Endodermal cell (in vitro differentiated cells): ENCODE measurements at places on chromosomes 3 and 15.
A peak's percentile ranks its signal among the peaks of the same experiment; 100 is the strongest.

- DNase-seq, result peak; percentile 86
These were observed 26.2 kb downstream of the MAP4 start for GRCh38 chr3:47989981-47990440.

GRCh38 chr3:170154084-170154483, 27.4 kb downstream of the PHC3 start:
- no peak for DNase-seq

DNA sequence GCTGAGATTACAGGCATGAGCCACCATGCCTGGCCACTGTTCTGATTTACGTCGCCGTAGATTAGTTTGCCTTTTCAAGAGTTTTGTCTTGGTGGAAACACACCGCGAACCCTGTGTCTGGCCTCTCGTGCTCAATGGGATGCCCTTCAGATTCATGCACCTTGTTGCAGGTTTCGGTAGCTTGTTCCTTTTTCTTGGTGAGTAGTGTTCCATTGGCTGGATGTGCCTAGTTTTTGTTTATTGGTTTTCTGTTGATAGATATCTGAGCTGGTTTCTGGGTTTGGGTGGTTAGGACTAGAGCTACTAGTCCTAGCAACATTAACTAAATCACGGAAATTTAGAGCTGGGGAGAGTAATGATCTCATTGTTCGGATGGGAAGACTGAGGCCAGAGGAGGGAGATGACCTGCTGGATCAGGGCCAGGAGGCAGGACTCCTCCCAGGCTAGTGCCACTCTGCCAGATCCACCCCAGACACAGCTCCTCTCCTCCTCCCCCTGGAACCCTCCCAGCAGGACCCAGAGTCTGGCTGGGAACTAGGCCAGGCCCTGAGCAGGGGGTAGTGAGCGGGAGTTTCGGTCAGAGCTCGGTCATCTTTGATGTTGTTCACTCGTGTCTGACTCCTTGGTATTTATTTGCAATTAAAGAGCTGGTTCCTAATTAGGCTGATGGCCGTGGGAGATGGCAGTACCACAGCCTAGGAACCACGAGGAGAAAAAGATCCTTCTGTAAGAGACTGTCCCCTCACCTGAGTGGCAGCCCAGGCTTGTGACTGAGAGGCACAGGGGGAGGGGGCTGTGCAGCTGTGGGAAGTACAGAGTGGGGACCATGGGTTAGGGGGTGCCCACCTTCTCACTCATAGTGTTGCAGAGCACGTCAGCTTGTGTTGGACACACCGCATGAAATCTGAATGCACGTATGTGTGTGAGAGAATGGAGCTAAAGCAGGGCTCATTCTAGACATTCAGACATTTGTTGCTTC, 73.4 kb downstream of the SMAD6 start:
- DNase-seq, result no peak

DNA sequence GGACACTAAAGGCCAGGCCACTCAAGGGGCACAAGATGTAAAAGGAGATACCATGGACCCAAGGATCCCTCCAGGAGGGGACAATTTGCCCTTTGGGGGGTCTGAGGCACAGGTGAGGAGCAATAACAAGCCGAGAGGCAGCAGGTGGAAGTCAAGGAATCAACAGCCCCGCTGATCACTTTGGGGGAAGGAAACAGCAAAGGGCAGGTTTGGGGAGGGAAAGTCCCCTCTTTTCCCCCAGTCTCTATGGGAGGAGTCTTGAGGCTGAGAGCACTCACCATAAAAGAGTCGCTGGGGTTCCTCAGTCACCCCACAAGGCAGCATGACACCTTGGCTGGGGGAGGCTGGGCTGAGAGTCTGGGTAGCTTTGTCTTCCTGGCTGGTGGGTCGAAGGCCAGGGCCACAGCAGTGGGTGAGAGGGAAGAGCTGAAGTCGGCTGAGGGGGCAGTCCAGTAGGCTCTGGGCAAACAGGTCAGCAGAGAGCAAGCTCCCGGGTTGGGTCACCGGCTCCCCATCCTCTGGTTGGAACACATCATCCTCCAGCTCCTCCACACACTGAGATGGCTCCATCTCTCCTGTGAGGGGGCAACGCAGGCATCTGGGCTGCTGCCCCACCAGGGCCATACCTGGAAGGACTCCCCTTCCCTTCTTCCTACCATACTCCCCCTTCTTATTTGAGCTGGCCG, 3.0 kb downstream of the BMF start:
- DNase-seq, result no peak

DNA sequence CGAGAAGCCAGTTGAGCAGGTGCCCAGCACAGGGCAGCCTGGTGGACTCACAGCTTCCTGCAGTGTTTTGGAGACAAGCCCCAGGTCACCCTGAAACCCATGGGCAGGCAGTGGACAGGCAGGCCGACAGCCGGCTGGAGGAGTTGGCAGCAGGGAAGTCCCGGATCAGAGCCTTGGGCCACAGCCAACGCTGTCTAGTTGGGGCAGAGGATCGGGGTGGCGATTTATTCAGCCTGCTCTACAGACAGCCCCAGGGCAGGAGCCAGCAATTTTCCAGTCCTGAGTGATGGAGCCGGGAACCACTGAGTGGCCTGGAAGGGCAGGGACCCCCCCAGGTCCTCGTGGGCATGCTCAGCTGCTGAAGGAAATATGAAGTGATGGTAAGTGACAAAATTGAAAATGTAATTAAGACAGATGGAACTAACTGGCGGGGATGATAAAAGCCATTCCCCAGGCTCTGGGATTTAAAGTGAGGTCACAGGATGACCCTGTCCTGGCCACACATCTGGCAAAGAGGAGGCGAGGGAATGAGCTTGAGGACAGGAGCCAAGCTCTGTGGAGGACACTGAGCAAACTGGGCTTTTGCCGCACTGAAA, 34.4 kb upstream of the TBC1D21 start:
- no peak for DNase-seq

DNA sequence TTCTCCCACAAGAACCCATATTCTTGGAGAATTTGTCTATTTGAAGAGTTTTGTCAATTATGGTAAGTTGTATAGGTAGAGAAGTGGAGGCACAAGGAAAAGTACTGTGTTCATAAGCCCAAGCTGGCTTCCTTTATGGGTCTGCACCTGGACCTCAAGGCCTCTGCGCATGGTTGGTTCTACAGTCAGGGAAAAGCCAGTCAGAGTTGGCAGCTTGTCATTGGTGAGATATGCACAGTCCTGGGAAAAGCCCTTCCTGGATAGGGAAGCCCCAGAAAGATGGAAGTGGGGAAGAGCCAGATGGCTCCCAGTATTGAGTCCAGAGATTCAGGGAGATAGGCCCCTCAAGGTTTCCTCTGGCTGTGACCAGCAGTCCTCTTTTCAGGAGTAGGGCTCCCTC, 15.8 kb downstream of the BOC start:
- DNase-seq, result no peak

- peak; percentile 89 for DNase-seq
These were observed 18.6 kb upstream of the TICRR start for GRCh38 chr15:89556413-89557262.

DNA sequence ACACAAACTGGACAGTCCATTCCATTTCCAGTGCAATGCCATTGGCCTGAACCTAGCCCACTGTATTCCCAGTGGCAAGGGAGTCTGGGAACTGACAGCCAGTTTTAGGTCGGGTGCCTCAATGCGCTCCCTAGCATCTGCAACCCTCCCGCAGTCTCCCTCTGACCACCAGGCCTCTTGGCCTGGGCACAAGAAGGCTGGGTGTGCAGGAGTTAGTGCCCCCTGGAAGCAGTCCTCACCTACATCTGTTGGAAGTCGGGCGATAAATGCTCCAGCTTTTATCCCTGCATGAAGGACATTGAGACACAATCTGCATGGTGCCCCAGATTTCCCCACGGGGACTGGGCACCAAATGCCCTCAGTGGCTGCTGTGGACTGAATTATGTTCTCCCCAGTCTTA, 12.7 kb downstream of the C3orf22 start:
- DNase-seq, result no peak
